ENCODE measurements at places on chromosomes 7 and 10. TPM values are rescaled to one million over a fixed set of nuclear protein-coding genes. Genes with fewer than 3 reads are reported as not detected.

MTURN gene
- total RNA-seq, result 26.3 TPM

ITGB8 gene
- total RNA-seq, result 0.08 TPM

ADAMTS14 gene
- 0.09 TPM for total RNA-seq

MYH16 gene
- total RNA-seq, result not detected

ZNF853 gene
- 3.6 TPM for total RNA-seq

SLC26A3 gene
- 0.70 TPM for total RNA-seq

ADARB2 gene
- 0.41 TPM for total RNA-seq

GALNT17 gene
- not detected for total RNA-seq
